Stimulated activated CD4-positive, alpha-beta T cell treated with anti-CD3 and anti-CD28 coated beads, Interleukin-1b, Interleukin-23, amount 100 ng/mL, for 48 hours (primary cell): ENCODE measurements at places on chromosomes 3 and 15.

DNA sequence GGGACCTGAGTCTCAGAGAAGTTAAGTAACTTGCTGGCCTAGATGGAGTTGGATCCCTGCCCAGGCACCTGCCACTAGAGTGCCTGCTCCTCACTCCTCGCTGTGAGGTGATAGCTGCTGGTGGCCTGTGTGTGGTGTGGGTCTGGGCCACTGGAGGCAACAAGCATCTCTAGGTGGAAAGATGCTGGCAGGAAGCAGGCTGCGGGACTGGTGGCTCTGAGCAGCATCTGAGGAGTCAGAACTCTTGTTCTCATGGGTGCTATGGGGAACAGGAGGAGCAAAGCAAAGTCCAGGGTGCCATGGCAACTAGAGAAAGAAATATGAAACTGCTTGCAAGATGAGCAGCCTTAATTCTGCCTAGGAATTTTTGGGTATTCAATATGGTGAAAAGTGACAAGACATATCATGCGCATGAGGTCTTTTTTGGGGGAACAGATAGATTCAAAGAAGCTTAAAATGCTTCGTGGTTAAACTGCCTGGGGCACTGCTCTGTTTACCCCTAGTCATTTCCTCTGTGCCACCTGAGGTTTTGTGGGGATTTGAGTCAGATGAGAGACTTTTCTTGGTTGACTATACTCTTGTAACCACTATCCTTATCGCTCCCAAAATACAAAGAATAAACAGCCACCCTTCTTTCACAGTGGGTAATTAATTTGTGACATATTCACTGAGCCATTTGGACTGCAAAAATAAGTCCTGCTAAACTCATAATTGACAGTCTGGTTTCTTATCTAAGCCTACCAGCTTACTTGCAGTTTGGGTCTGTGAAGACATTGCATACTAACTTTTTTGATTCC lies 50.3 kb downstream of the MED12L start:
- DNase-seq: peak; percentile 63

- no peak for DNase-seq
Observed at GRCh38 chr3:84906065-84906464, 52.7 kb upstream of the CADM2 start.

DNA sequence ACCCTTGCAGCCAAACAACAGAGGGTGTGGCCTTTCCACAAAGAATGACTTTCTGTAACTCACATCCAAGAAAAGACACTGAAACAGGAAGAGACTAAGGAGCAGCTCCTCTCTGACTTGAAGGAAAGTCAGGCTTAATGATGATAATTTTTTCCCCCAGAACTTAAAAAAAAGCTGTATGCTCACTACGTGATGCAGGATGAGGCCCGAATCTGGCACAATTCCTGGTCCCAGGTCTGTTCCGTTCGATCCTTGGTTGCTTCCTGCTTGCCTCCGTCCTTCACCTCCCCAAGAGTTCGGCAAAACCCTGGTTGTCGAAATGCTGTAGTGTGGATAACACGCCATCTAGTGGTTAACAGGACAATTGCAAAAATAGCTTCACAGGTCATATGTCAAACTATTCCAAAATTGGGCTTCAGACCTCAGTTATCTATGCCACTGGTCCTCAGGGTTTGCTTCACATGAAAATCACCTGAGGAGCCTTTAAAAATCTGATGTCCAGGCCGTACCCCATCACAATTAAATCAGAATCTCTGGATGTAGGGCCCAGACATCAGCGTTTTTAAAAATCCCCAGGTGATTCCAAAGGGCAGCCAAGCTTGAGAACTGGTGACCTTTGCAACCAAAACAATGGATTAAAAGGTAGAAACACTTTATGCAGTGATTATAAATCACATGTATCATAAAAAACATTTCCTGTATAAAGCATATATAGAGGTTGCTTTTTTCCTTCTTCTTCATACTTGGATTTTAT lies 28.1 kb upstream of the SYNM start:
- DNase-seq: peak; percentile 32

DNA sequence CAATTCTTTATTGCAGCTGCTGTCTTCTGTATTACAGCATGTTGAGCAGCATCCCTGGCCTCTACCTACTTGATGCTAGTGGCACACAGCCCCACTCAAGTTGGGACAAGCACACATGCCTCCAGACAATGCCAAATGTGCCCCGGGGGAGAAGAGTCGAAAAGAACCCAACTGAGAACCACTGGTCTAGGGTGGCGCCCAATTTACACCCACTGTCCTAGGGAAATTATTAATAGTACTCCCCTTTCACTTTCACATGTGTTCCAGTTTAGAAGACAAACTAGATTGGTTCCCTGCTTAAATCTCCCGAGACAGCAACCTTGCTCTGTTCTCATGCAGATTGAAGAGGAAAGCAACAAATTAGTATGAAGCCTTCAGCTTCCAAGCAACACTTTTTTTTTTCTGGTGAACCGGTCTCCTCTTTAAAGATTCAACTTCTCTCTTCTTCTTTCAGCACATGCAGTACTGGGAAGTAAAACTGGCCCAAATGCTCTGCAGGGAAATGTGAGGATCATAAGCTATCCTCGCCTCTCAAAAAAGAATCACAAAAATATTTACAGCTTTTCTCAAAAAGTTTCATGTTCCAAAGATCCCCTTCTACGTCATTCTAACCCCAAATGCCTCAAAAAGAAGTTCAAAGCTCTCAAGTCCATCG lies 823.9 kb upstream of the CFAP20DC start:
- no peak for DNase-seq
